Activated naive CD8-positive, alpha-beta T cell treated with anti-CD3 and anti-CD28 coated beads for 36 hours (primary cell): ENCODE measurements at places on chromosomes 12 and 14.

DNA sequence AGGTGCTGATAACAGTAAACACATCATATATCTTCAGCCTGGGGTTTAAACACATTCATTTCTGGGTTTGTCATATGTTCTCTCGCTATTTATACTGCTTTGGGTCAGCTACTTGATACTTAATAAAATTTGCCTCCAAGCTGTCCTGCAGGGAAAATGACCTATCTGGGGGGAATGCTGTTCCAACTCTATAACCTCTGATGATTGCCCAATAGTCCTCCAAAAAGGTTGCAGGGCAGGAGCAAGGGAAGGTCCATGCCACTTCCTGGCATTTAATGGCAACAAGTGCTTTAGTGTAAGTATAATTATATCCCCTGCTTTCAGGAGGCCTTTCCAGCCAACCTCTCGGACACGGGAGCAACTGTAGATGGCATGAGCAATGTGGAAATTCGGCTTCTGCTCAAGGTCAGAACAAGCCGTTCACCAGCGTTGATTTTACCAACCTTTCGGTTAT lies 198.0 kb upstream of the EEA1 start:
- no peaks in the 10 kb centered on the region for H3K4me1 ChIP-seq
- DNase-seq: no peak
- no peaks in the 10 kb centered on the region for H3K36me3 ChIP-seq
- no peak overlapping the region for H3K27ac ChIP-seq
- no peaks in the 10 kb centered on the region for H3K27me3 ChIP-seq

GRCh38 chr14:84646786-84647500 lies 883.0 kb upstream of the FLRT2 start:
- H3K27ac ChIP-seq: no peak overlapping the region
- DNase-seq: no peak
- H3K27me3 ChIP-seq: no peaks in the 10 kb centered on the region
- no peak overlapping the region for H3K4me3 ChIP-seq

GRCh38 chr14:101444116-101444515 lies 117.2 kb upstream of the DIO3 start:
- DNase-seq: no peak
- no peak overlapping the region for H3K4me3 ChIP-seq
- peaks cover 22% of the 10 kb centered on the region for H3K4me1 ChIP-seq
- H3K27me3 ChIP-seq: peaks cover 91% of the 10 kb centered on the region
- H3K36me3 ChIP-seq: no peaks in the 10 kb centered on the region
- no peak overlapping the region for H3K27ac ChIP-seq

- no peak overlapping the region for H3K4me3 ChIP-seq
- H3K27ac ChIP-seq: no peak overlapping the region
- H3K36me3 ChIP-seq: no peaks in the 10 kb centered on the region
- H3K27me3 ChIP-seq: no peaks in the 10 kb centered on the region
- no peak for DNase-seq
These were observed 59.1 kb downstream of the CCDC60 start for GRCh38 chr12:119393677-119394076.

DNA sequence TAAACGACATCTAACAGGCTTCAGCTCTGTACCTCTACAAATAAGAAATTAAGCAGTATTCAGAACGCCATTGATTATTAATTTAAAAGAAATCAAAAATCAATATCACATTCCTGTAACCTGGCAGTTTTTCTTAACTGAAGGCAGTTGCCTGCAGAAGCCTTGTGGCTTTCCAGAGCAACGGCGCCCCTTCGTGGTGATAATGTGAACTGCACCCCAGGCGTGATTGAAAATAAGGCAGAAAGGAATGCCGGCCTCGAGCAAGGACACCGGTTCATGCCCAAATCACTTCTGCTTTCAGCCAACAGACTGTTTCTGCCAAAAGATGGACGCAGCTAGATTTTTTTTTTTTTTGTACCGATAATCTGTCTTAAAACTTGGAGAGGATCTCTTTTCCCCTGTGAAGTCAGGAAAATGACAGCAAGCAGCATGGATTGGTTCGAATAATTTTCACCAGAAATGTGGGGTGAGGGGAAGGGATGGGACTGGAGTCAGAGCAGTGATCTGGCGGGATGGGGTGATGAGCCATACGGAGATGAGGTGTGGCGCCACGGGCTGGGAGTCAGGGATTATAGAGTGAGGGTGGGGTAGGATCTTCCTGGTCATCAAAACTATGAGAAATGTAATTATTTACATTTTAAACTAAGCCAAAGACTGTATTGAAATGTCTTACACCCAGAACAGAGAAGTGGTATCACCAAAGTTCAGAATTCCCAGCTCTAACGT lies 473.0 kb downstream of the DPF3 start:
- peaks cover 4% of the 10 kb centered on the region for H3K4me1 ChIP-seq
- DNase-seq: peak; percentile 68
- no peaks in the 10 kb centered on the region for H3K36me3 ChIP-seq
- peaks cover 27% of the 10 kb centered on the region for H3K27me3 ChIP-seq
- no peak overlapping the region for H3K4me3 ChIP-seq
- H3K27ac ChIP-seq: no peak overlapping the region

DNA sequence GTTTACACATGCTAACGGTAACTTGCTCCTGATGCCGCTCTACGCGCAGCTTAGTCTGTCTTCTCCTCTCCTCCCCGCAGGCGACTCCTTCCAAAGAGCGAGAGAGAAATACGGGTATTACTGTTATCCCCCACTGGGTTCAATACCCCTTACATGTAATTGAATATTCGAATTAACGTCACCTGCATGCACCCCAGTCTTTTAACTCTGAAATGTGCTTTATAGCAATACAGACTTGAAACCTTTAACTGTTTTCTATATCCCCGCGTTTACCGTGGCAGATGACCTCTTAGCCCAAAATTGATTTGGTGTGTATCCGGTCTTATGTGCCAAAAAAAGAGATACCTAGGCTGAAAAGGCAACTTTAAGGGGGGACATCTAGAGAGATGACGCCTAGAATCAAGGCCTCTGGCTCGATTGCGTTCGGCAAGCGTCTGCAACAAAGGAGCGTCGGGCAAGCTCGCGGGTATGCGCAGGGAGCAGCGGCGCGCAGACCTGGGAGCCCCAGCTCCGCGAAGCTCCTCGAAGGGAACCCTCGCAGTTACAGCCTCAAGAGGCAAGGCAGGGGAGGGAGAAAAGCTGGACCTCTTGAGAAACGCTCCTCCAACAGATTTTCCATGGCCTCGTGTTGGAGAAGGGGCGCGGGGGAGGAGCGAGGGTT lies 6.8 kb upstream of the FOXG1 start:
- DNase-seq: no peak
- H3K27me3 ChIP-seq: peaks cover 97% of the 10 kb centered on the region
- no peaks in the 10 kb centered on the region for H3K4me1 ChIP-seq
- no peak overlapping the region for H3K4me3 ChIP-seq
- H3K27ac ChIP-seq: no peak overlapping the region

- H3K27me3 ChIP-seq: no peaks in the 10 kb centered on the region
- H3K36me3 ChIP-seq: peaks cover 10% of the 10 kb centered on the region
- DNase-seq: no peak
- H3K4me1 ChIP-seq: no peaks in the 10 kb centered on the region
- H3K27ac ChIP-seq: no peak overlapping the region
These were observed 49.4 kb downstream of the ZDHHC17 start for GRCh38 chr12:76813265-76813664.
